ENCODE measurements at places on chromosomes 2 and 18. TPM values are rescaled to one million over a fixed set of nuclear protein-coding genes. Genes with fewer than 3 reads are reported as not detected.

The ACTG2 gene
- 0.21 TPM for total RNA-seq

The EIF4E2 gene
- 85.0 TPM for total RNA-seq

The TET3 gene
- 23.5 TPM for total RNA-seq

The CD8B2 gene
- total RNA-seq = not detected

The IL37 gene
- not detected for total RNA-seq

The CNGA3 gene
- total RNA-seq = not detected

The IL1RL2 gene
- not detected for total RNA-seq

The GALNT3 gene
- total RNA-seq = 21.3 TPM

The CNTNAP5 gene
- total RNA-seq = not detected

GRCh38 chr2:4882941-4883340, 809.2 kb upstream of the SOX11 start:
- H3K4me3 ChIP-seq = no peak overlapping the region
- H3K4me1 ChIP-seq = no peaks in the 10 kb centered on the region
- H3K27me3 ChIP-seq = no peaks in the 10 kb centered on the region
- no peaks in the 10 kb centered on the region for H3K36me3 ChIP-seq
- H3K27ac ChIP-seq = no peak overlapping the region

DNA sequence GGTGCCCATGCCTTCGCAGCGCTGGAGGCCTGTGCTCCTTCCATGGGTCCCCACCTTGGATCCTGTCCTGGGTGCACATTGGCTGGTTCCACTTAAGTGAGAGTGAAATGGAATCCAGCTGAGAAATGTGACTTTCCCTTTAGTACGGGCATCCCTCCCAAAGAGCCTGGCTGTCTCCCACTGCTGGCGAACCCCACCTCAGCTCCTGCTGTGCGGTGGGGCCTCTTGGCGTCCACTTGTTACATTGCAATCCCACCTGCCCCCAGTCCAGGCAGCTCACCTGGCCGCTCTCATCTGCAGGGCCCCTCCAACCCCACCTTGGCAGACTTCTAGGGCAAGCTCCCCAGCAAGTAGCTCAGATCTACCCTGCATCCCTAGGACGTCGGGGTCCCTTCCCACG, 35.5 kb upstream of the GNAL start:
- DNase-seq = no peak
- no peak overlapping the region for H3K4me3 ChIP-seq
- peaks cover 23% of the 10 kb centered on the region for H3K27me3 ChIP-seq
- no peak overlapping the region for H3K27ac ChIP-seq

- peak within 1 kb of the TSS; percentile 94 for H3K4me3 ChIP-seq
- peaks cover 45% of the 10 kb centered on the region for H3K4me1 ChIP-seq
- H3K27me3 ChIP-seq = peaks cover 2% of the 10 kb centered on the region
- DNase-seq = peak; percentile 75
- peaks cover 42% of the 10 kb centered on the region for H3K36me3 ChIP-seq
Measured at GRCh38 chr18:47930199-47930930, at the start of gene SMAD2. SMAD2 (minus strand) TSS chr18:47930659; CDS start chr18:47896756, 33,903 bp downstream.

DNA sequence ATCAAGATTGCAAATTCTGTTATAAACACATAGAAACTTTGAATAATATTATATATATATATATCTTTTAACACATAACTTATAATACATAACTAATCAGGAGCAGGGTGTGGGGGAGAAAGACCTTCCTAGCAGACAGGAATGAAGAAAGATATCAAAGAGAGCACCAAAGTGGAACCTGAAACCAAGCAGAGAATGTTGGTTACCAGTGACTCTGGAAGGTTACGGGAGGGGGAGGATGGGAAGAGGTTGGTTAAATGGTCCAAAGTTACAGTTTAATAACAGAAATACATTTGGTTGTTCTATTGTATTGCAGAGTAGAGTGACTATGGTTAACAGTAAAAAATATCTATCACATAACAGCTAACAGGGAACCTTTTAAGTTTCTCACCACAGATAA, 366.7 kb downstream of the LRRTM4 start:
- no peaks in the 10 kb centered on the region for H3K36me3 ChIP-seq
- H3K27me3 ChIP-seq = no peaks in the 10 kb centered on the region
- no peak overlapping the region for H3K4me3 ChIP-seq
- DNase-seq = no peak

GRCh38 chr2:32663864-32664263, 36.0 kb downstream of the TTC27 start:
- no peaks in the 10 kb centered on the region for H3K4me1 ChIP-seq
- DNase-seq = no peak
- no peak overlapping the region for H3K27ac ChIP-seq

- no peak overlapping the region for H3K27ac ChIP-seq
- H3K27me3 ChIP-seq = peaks cover 37% of the 10 kb centered on the region
- H3K36me3 ChIP-seq = no peaks in the 10 kb centered on the region
- peaks cover 7% of the 10 kb centered on the region for H3K4me1 ChIP-seq
- no peak for DNase-seq
- peak overlapping the region; percentile 58 for H3K4me3 ChIP-seq
Measured at GRCh38 chr2:69306393-69306821, 80.6 kb downstream of the GFPT1 start.

DNA sequence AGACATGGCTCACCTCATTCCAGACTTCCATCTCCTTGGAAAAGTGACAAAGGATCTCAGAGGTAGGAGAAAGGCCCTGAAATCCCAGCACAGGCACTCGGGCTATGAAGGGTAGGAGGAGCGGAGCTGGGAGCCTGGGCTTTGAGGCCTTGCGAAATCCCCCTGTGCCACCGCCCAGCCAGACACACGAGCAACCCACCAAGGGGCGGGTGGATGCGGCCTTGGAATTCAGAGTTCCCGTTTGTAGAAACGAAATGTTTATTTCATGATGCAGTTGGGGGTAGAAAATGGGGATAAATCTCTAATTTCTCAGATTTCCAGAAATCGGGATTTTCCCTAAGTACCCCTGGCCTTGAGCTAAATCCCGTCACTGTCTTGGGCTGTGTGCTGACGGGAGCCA, 177.1 kb upstream of the HDAC4 start:
- H3K27ac ChIP-seq = no peak overlapping the region
- H3K4me3 ChIP-seq = no peak overlapping the region
- no peaks in the 10 kb centered on the region for H3K36me3 ChIP-seq
- no peak for DNase-seq
- peaks cover 8% of the 10 kb centered on the region for H3K27me3 ChIP-seq

- H3K27ac ChIP-seq = no peak overlapping the region
- H3K4me1 ChIP-seq = peaks cover 20% of the 10 kb centered on the region
- no peak for DNase-seq
- H3K36me3 ChIP-seq = peaks cover 13% of the 10 kb centered on the region
- no peaks in the 10 kb centered on the region for H3K27me3 ChIP-seq
Measured at GRCh38 chr2:216090369-216090786, 8.7 kb downstream of the TMEM169 start.

DNA sequence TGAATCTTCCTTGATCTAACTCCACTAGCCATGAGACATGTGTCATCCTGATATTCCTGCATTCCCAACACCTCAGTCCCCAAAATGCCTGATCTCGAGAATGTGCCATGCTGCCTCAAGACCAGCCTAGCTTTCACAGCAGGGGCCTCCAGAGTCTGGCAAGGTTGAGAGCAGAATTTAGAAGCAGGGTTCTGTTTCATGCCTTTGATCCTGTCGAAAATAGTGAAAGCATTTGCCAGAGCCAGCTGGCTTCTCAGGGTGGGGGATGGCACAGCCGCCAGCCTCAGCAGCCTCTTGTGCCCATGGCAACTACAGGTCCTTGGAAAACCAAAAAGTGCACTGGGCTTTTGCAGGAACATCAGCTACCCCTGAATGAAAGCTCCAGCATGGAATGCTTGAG, 143.5 kb downstream of the RTN4 start:
- DNase-seq = no peak
- peaks cover 11% of the 10 kb centered on the region for H3K27me3 ChIP-seq
- H3K36me3 ChIP-seq = no peaks in the 10 kb centered on the region
- H3K4me1 ChIP-seq = peaks cover 10% of the 10 kb centered on the region

GRCh38 chr2:107801498-107801897, 25.2 kb upstream of the RGPD4 start:
- no peak for DNase-seq
- no peak overlapping the region for H3K27ac ChIP-seq
- no peaks in the 10 kb centered on the region for H3K27me3 ChIP-seq
- no peaks in the 10 kb centered on the region for H3K36me3 ChIP-seq
- H3K4me3 ChIP-seq = no peak overlapping the region

- H3K4me3 ChIP-seq = peak overlapping the region; percentile 87
- peaks cover 24% of the 10 kb centered on the region for H3K27me3 ChIP-seq
- DNase-seq = no peak
- H3K4me1 ChIP-seq = peaks cover 18% of the 10 kb centered on the region
- H3K27ac ChIP-seq = peak overlapping the region; percentile 70
Measured at GRCh38 chr2:19989342-19989666, 601 bp downstream of the WDR35 start.

DNA sequence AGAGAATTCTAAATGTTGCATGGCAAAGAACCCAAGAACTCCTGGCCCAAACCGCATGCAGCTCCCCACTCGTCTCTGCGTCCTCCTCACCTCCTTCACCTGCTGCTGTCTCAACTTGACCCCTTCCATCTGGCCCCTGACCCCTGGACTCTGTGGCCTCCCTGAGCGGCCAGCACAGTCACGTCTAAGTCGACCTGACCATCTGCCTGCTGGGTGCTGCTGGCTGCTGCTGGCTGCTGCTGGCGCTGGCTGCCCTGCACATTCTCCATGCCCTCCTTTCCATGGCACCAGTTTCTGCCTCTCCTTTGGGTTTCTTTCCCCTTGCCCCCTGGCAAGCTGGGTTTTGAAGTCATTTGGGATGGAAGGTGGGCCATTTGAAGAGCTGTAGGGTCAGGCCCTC, 30.1 kb upstream of the ASB1 start:
- peaks cover 2% of the 10 kb centered on the region for H3K27me3 ChIP-seq
- H3K36me3 ChIP-seq = no peaks in the 10 kb centered on the region
- no peak for DNase-seq
- H3K27ac ChIP-seq = no peak overlapping the region
- no peak overlapping the region for H3K4me3 ChIP-seq
- no peaks in the 10 kb centered on the region for H3K4me1 ChIP-seq

GRCh38 chr18:24538414-24539264, 78.2 kb downstream of the HRH4 start:
- no peaks in the 10 kb centered on the region for H3K4me1 ChIP-seq
- H3K36me3 ChIP-seq = no peaks in the 10 kb centered on the region
- no peak for DNase-seq

DNA sequence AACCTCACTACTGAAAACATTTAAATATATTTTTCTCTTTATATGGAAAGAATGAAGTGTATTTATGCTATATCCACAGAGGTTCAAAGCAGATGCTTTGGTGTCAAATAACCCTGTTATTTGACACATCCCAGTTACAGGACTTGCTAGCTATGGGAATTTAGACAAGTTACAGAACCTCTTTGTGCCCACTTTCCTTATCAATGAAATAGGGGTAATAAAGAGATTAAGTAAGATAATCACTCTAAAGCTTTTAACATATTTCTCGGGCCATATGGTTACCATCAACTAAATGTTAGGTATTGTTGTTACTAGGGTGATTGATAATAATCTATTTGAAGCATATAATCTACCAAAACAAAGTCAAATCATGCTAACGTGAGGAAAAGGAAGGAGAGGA, 1660.6 kb upstream of the NXPH2 start:
- H3K27me3 ChIP-seq = no peaks in the 10 kb centered on the region
- no peaks in the 10 kb centered on the region for H3K36me3 ChIP-seq
- no peak overlapping the region for H3K27ac ChIP-seq
- H3K4me1 ChIP-seq = no peaks in the 10 kb centered on the region
- H3K4me3 ChIP-seq = no peak overlapping the region

DNA sequence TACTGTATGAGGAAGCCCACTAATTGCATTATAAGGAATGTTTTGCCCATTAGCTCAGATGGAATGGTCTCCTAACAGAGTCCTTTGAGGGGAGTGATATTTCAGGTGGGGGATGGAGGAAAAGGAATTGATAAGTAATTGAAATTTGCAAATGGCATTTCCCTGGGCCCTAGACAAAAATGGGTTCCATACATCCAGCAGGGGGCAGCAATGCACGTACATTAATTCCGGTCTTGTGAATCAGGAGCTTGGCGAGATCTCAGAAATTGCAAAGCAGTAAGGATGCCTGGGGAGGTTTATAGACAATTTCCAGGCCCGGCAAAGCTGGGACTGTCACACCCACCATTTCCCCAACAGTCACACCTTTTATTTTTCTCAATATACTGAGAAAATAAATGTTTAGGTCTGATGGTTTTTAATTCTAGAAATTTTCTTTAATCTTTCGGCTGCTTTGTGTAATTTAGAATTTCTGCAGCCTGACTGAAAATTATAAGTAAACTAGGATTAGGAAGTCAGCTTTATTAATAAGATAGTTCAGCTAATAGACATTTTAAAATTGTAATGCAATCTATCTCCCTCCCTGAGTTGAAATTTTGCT, 122.8 kb downstream of the LYPD1 start:
- H3K4me1 ChIP-seq = no peaks in the 10 kb centered on the region
- no peak overlapping the region for H3K4me3 ChIP-seq
- H3K27ac ChIP-seq = no peak overlapping the region
- no peaks in the 10 kb centered on the region for H3K36me3 ChIP-seq
- DNase-seq = peak; percentile 15

DNA sequence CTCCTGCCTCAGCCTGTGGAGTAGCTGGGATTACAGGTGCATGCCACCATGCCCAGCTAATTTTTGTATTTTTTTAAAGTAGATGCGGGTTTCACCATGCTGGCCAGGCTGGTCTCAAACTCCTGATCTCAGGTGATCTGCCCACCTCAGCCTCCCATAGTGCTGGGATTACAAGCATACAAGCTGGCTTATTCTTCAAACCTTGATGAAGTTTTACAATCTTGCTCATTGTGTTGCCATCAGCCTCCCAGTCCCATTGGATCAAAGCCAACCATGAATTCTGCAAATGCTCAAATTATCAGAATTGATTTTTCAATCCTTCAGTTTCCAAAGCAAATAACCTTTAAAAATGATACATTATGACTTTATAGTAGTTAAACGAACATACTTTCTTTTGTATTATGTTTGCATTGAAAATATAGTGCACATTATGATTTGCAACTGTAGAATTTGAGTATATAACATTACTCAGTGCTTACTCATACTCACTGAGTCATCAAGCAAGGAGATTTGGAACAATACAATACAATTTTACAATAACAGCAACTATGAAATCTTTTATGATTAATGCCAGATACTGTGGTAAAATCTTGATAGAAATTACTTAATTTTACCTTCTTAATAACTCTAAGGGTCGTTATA, 1491.9 kb upstream of the CELF4 start:
- no peak for DNase-seq
- no peak overlapping the region for H3K27ac ChIP-seq
- H3K4me1 ChIP-seq = no peaks in the 10 kb centered on the region
- H3K36me3 ChIP-seq = no peaks in the 10 kb centered on the region
- no peak overlapping the region for H3K4me3 ChIP-seq

DNA sequence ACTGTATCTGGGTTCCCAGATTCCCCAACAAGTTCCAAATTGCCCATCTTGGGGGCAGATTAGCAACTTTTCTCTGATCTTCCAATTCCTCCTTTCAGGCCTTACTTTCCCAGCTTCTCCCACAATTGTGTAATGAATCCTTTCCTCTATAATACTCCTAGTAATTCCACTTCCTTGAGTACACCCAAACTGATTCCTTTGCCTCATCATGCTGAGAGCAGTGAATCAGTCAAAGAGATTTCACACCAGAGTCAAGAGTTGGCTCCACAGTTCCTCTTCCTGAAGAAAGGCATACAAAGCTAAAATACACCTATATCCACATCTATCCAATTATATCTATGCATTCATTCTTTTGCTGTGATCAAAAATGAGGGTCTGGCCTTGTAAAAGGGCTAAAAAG, 28.6 kb upstream of the DAPL1 start:
- H3K4me3 ChIP-seq = no peak overlapping the region
- H3K27me3 ChIP-seq = no peaks in the 10 kb centered on the region
- no peaks in the 10 kb centered on the region for H3K4me1 ChIP-seq
- DNase-seq = no peak
- H3K27ac ChIP-seq = no peak overlapping the region

GRCh38 chr2:192194866-192195547, at the start of gene TMEFF2:
TMEFF2 (minus strand) TSS chr2:192194933; CDS start chr2:192194524, 409 bp downstream.
- peaks cover 70% of the 10 kb centered on the region for H3K27me3 ChIP-seq
- DNase-seq = peak; percentile 26
- H3K4me3 ChIP-seq = peak within 1 kb of the TSS; percentile 73
- H3K27ac ChIP-seq = no peak within 1 kb of the TSS
